ENCODE measurements at places on chromosomes 11 and 22. TPM values are rescaled to one million over a fixed set of nuclear protein-coding genes. Genes with fewer than 3 reads are reported as not detected.

DNA sequence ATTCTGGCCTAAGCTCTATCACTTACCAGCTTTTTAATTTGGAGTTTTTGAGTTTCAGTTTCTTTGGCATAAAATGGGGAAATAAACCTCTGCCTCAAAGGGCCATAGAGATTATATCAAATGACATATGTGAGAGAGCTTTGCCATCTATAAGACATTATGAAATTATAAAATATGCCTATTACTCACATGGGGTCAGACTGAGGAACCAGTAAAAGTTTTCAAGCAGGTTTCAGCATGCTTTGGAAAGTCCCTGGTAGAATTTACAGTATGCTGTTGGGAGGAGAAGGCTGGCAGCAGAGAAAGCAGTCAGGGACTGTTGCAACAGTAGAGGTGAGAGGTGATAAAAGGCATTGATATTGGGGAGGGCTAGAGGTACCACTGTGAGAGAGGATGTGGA lies 13.6 kb upstream of the MTNR1B start:
- DNase-seq = no peak

- no peak for DNase-seq
These were observed 48.8 kb downstream of the TRIM44 start for GRCh38 chr11:35711173-35711910.

DNA sequence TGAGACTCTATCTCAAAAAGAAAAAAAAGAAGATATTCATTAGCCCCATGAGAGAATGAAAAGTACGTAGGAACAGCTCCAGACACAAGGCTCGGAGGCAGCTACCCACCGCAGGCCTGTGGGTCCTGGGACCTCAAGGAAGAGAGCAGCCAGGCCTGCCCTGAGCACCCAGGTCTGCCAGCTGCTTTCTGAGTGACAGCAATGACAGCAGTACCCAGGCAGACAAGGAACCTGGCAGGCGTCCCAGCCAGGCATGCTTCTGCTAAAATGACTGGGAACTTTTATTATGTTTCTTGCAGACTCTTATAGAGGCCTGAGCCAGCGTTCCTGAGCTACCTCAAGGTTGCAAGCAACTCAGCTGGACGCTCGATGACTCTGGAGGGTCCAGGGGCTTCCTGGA lies 31.6 kb downstream of the CPT1A start:
- no peak for DNase-seq

GRCh38 chr22:26436903-26437515 lies 7.9 kb downstream of the ASPHD2 start:
- DNase-seq = no peak

DNA sequence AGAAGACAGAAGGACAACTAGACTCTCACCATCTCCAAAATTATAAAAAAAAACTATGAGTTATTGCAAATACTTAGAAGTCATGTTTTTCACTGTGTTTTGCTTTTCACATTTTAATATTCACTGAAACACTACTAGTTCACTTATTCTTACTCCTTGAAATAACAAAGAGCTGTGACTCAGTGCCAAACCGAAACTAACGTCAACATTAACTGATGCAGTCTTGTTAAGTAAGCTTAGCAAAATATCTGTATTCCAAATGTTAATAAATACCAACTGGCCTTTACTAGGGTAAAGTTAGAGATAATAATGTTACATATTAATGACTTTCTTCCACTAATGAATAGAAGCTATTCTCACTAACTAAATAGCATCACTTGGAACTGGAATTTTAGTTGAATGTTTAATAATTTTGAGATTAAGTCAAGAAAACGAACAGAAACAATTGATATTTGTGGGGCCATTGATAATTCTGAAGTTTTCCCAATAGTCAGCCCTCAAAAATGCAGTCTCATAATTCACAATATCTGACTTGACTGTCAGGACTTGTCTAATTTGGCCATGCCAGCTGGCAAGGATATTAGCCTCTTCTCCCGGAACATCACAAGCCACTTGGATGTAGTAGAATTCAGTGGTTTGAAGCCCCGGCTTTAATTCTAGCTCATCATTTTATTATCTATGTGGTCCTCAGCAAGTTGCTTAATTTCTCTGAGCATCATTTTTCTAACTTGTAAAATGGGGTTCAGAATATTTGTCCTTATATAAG lies 230.1 kb upstream of the DDI1 start:
- no peak for DNase-seq

GRCh38 chr11:65793144-65793581 lies 6.3 kb downstream of the OVOL1 start:
- DNase-seq = no peak

DNA sequence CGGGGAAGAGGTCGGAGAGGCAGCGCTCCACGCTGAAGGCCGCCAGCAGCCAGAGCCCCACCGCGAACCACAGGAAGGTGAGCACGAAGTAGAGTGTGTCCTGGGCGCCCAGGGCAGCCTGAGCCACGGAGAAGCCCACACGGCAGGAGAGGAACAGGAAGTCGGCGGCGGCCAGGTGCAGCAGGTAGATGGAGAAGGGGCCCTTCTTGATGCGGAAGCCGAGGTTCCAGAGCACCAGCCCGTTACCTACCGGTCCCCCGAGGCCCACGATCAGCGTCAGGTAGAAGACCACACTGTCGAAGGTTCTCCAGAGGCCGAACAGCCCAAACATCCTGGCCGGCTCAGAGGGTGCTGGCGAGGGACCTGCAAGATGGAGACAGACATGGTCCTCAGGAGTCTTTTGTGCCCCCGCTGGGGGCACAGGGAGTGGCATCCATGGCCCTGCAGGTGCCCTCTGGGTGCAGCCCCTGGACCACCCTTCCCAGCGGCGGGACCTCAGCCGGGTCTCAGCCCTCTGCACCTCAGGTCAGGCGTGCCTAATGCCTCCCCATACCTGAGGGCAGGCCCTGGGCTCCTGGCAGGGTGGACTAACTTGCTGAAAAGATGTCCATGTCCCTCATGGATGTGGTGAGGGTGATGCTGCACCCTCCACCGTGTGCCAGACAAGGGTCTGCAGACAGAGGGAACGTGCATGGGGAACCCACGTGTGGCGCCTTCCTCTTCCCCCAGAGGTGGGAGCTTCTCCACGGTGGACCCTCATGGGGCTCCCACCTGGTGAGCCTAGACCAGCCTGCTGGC lies at the start of gene MRGPRG:
Gene MRGPRG (minus strand): TSS at position 331 of the 798 bp plus-strand sequence. CDS start 0 bp downstream, at position 331.
- DNase-seq = peak; percentile 25

DNA sequence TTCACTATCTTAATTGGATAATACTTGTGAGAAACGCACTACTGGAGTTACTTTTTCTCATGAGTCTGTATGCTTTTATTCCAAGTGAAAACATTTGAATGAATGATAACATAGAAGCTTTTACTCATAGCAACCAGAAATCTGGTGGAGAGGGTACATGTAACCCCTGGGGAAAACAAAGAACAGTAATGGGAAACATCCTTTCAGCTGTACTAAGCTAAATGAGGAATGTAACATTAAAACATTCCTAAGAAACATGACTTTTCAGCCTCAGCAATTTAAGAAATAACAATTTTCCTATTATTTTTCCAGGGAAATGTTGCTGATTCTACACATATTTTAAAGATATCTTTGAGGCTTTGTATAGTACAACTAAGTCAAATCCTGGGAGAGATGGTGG lies 97.2 kb upstream of the CEP126 start:
- DNase-seq = no peak

DNA sequence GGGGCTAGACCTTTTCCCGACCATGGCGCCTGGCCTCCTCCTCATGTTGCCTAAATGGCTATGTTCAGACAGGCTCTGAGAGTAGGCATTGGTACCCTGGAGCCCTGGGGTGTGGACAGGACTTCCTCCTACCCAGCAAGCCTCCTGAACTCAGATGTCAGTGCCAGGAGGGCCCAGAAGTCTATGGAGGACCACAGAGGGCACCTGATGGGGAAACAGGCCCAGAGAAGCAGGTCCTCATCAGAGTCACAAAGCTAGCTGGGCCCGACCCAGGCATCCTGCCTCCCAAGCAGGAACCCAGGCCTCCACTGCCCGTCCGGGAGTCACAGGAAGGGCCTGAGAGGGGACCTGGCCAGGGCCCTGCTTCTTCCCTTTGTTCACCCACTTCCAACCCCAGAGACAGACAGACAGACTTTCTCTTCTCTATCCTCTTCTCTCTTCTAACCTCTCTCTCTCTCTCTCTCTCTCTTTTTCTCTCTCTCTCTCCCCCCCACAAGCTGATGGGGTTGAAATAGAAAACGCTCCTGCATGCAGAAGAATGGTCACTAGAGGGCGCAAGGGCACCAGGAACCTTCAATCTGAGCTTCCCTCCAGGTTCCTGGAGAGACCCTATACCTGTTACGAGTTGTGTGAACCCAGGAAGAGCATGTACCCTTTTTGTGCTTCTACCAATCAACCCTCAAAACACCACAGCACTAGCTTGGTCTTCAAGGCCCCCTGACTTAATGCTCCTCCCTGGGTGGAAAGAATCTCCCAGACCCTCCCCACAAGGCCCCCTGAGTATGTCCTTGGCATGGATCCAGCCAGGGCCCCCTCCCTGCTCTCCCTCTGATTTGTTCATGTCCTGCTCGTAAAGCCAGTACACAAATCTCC lies 27.1 kb downstream of the ARAP1 start:
- DNase-seq = peak; percentile 76

DNA sequence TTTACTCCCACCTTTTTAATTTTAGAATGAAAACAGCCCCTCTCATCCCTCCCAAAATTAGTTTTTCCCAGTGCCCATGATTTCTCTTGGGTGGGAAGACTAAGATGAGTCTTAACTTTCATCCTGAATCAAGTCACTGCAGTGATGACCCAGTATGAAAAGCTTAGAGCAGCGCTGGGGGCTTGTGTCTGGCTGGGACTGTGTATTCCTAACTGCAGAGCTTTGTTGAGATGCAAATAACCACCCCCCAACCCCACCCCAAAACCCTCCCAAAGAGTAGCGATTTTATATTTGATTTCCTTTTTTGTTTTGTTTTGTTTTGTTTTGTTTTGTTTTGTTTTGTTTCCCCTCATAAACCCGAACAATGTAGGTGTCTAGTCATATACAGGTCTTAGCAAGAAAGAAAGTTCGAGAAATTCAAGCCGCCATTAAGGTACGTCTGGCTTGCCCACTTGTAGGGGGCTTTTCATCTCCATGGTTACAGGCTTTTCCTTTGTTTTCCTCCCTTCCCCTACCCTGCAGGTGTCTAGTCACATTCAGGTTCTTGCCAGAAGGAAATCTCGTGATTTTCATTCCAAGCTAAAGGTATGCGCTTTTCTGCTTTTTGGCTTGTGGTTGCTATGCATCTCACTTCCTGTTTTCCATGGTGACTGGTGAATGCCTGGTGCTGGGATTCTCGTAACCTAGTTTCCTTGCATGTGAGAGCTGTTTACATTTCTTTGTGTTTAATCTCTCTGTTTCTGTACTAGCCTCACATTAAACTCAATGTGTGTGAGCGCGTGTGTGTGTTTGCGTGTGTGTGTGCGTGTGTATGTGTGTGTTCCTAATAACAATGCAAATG lies 144.6 kb upstream of the RASSF10 start:
- peak; percentile 94 for DNase-seq

DNA sequence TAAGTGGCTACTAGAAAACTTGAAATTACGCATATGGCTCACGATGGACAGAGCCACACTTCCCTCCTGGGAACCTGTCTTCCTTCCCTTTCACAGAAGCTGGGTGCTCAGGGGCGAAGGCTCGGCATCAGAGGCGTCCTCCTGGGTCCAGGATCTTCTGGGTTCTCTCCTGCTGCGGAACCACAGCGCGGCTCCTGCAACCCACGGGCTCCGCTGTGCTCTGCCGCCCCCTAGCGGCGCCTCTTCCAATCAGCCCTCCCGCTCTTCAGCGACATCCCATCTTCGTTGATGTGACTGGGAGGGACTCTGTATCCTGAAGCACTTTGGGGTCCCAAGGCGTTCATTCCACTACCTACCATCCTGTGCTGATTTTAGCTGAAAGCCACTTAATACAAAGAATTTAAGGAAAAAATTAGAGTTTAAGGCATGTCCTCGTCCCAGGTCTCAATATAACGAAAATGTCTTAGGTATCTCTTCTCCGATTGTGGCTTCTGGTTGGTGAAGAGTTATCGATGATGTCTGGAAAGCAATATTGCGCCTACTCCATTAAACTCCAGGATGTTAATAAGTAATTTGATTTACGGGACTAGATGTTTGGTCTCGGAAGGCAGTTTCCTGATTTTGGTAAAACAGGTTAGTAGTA lies 14.8 kb upstream of the RPS3 start:
- DNase-seq = peak; percentile 88

DNA sequence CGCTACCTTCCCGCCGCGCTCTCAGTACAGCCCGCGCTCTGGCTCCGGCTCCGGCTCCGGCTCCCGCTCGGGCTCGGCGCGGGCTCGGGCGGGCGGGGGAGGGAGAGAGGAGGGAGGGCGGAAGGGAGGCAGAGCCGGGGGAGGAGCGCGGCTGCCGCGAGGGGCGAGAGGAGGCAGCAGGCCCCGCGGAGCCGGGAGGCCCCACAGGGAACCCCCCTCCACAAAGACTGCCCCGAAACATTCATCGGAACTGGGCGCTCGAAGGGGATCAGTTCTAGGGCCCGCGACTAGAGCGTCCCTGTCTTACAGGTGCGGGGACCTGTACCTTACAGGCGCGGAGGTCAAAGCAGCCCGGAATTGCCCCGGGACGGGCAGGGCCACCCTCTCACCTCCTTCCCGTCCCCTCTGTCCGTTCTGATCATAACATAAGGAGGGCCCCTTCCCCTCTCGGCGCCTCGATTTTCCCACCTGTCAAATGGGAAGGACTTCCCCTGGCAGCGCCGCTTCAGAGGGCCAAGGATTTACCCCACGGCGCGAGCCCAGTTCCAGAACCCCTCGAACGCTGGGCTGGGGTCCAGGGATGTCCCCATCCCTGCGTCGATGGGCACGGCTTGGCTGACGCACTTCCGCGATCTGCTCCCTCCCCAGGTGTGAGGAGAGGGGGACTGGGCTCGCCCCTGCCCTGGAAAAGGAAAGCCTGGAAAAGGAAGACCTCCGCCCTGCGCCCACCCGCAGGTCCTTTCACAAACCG lies at the start of gene SHISA8:
Gene SHISA8 (minus strand): TSS at position 40 of the 751 bp plus-strand sequence. CDS start 407 bp downstream, outside the sequence.
- DNase-seq = no peak

- no peak for DNase-seq
These were observed 87.9 kb downstream of the ALX4 start for GRCh38 chr11:44221992-44222391.

The MMP10 gene
- total RNA-seq = 0.20 TPM

The KLHL22 gene
- total RNA-seq = 12.7 TPM

The TTC9C gene
- 31.6 TPM for total RNA-seq

The INPP5J gene
- total RNA-seq = 4.7 TPM

The SMTNL1 gene
- total RNA-seq = not detected

The GTSE1 gene
- total RNA-seq = 42.6 TPM

The IFITM10 gene
- 0.77 TPM for total RNA-seq

Data from H9 (cell line).